ENCODE measurements at places on chromosomes 16 and 17. TPM values are rescaled to one million over a fixed set of nuclear protein-coding genes. Genes with fewer than 3 reads are reported as not detected.
A peak's percentile ranks its signal among the peaks of the same experiment; 100 is the strongest.

DNA sequence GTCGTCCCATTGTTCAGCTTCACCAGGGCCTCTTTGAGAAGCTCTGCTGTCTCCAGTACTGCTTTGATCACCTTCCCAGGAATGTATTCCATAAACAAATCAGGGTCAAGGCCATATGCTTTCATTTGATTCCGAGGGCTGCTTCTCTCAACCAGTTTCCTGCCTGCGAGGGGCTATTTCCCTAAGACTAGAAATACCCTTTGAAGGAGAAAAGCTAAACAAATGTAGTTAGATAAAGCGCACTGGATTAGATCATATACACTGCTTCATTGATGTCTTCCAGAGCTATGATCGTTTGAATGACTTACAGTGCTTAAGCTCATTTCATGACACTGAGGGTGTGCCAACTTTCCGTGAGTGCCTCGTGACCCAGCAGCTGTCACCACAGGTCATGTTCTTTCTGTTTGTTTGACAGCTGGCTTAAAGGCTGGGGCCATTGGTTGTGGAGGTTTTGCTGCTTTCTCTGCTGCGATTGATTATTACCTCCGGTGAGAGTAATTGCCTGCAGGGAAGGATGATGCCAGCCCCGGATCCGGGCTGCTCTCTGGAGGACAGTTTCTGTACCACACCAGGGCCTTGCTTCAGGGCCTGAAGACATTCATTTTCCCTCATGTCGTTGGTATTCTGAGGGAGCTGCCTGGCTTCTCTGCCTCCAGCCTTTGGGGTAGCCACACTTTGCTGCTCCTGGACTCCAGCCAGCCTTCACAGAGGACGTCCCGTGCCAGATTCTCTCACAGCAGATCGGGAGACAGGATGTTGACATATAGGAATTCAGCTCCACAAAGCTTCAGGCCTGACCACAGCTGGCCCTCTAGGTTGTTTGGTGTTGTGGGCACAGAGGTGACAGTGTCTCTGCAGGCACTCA is 3.9 kb downstream of the TIMM22 start:
- H3K4me3 ChIP-seq: no peak overlapping the region
- peak overlapping the region; percentile 9 for H3K27ac ChIP-seq
- DNase-seq: no peak
- H3K4me1 ChIP-seq: peaks cover 32% of the 10 kb centered on the region

GRCh38 chr16:11681556-11681955 is 13.3 kb downstream of the SNN start:
- no peak overlapping the region for H3K4me3 ChIP-seq
- DNase-seq: no peak
- no peaks in the 10 kb centered on the region for H3K27me3 ChIP-seq
- peaks cover 54% of the 10 kb centered on the region for H3K36me3 ChIP-seq
- H3K27ac ChIP-seq: no peak overlapping the region
- peaks cover 21% of the 10 kb centered on the region for H3K4me1 ChIP-seq

DNA sequence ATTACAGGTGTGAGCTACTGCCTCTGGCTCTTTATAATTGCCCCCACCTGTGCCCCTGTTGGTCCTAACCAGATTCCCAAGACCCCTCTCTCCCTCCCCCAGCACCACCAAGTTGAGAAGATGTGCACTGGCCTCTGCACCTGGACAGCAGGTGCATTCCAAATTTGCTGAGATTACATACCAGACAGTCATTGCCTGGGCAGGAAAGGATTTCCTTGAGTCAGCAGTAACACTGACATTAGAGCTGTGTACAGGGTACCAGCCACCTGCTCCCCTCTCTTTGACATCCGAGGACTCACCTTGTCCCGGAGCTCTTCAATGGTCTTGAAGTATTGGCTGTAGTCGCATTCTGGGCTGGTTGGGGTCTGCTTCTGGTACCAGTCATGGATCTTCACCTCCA is 659 bp downstream of the KRT15 start:
- H3K27ac ChIP-seq: no peak overlapping the region
- DNase-seq: no peak
- H3K36me3 ChIP-seq: no peaks in the 10 kb centered on the region
- H3K4me3 ChIP-seq: no peak overlapping the region
- H3K4me1 ChIP-seq: no peaks in the 10 kb centered on the region
- H3K27me3 ChIP-seq: no peaks in the 10 kb centered on the region

GRCh38 chr16:86854626-86855294 is 276.4 kb downstream of the FOXL1 start:
- H3K36me3 ChIP-seq: no peaks in the 10 kb centered on the region
- no peaks in the 10 kb centered on the region for H3K4me1 ChIP-seq
- H3K27ac ChIP-seq: no peak overlapping the region
- DNase-seq: no peak

- no peak overlapping the region for H3K27ac ChIP-seq
- DNase-seq: no peak
- H3K4me1 ChIP-seq: peaks cover 5% of the 10 kb centered on the region
- H3K4me3 ChIP-seq: no peak overlapping the region
- no peaks in the 10 kb centered on the region for H3K36me3 ChIP-seq
- no peaks in the 10 kb centered on the region for H3K27me3 ChIP-seq
Observed at GRCh38 chr16:23833960-23834685, 1.7 kb upstream of the PRKCB start.

- no peak overlapping the region for H3K4me3 ChIP-seq
- H3K27ac ChIP-seq: no peak overlapping the region
- no peak for DNase-seq
- H3K4me1 ChIP-seq: no peaks in the 10 kb centered on the region
Observed at GRCh38 chr16:88719267-88719932, 13.1 kb downstream of the CTU2 start.

GRCh38 chr16:10016752-10017151 is 165.5 kb downstream of the GRIN2A start:
- no peak overlapping the region for H3K4me3 ChIP-seq
- H3K27ac ChIP-seq: no peak overlapping the region
- peaks cover 2% of the 10 kb centered on the region for H3K27me3 ChIP-seq
- no peak for DNase-seq

DNA sequence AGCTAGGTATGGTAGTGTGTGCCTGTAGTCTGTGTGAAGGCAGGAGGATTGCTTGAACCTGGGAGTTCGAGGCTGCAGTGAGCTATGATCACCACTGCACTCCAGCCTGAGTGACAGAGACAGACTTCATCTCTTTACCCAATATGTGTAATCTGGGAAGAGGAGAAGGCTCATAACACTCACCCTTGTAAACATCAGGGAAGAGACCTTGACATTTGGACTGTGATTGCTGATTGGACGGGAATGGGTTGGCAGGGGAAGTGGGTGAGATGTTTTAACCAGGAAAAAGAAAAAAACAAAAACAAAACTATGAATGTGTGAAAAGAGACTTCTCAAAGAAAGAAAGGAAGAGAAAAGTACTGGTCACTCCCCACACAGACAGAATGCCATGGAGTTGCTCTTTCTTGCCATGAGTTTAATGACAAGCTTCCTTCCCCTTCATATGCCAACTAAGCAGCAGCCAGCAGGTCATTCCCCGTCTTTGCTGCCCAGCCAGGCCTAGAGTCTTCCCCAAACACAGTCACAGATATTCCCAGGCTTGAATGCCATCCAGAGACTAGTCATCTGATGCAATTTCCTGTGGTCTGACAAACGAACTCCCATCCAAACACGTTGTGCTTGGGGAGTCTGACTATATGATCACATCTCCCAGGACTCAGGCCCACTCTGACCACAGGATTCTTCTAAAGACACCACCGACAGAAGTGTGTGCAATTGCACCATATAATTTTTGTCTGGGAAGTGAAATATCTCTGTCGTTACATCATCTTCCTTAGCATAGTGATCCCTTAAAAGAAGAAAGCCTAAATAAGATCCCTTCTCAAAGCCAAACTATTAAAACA is 3.6 kb upstream of the XAF1 start:
- H3K27me3 ChIP-seq: no peaks in the 10 kb centered on the region
- H3K27ac ChIP-seq: peak overlapping the region; percentile 96
- no peak for DNase-seq
- H3K36me3 ChIP-seq: no peaks in the 10 kb centered on the region
- peaks cover 7% of the 10 kb centered on the region for H3K4me1 ChIP-seq

DNA sequence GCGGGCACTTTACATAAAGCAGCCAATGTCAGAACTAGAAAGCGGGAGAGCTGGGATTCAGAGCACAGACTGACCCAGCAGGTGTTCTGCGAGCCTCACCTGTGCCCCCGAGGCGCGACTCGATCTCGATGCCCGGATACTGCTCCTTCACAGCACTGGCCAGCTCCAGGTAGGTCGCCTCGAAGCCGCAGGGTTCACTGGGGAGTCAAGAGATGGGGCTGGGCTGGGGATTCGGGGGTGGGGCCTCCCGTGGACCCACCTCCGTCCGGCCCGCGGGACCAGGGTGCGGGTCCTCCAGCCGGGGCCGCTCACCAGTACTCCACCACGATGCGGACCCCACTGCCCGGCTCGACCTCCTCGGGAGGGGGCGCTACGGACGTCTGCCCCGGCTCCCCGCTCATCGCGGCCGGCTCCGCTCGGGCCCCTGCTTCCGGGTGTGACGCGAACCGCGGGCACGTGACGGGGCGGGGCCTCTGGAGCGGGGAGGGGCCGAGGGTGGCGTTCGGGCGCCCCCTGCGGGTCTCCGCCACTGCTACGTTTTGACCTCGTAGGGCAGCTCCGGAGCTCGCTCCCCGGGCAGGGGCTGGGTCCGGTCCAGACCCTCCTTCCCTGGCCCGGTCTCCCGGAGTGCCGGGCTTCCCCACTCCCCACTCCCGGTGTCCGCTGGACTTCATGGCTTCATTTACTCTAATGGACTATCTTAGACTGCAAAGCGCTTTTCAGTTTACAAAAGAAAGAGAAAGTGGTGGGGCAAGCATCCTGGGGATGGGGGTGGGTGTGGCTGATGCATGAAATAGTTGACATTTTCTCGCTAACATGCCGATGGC is at the start of gene MIEN1:
MIEN1 (minus strand) TSS at position 438 of the 827 bp plus-strand sequence; CDS start at position 401, 37 bp downstream.
- H3K27me3 ChIP-seq: no peaks in the 10 kb centered on the region
- peaks cover 6% of the 10 kb centered on the region for H3K4me1 ChIP-seq
- H3K27ac ChIP-seq: peak within 1 kb of the TSS; percentile 85
- peak; percentile 98 for DNase-seq

DNA sequence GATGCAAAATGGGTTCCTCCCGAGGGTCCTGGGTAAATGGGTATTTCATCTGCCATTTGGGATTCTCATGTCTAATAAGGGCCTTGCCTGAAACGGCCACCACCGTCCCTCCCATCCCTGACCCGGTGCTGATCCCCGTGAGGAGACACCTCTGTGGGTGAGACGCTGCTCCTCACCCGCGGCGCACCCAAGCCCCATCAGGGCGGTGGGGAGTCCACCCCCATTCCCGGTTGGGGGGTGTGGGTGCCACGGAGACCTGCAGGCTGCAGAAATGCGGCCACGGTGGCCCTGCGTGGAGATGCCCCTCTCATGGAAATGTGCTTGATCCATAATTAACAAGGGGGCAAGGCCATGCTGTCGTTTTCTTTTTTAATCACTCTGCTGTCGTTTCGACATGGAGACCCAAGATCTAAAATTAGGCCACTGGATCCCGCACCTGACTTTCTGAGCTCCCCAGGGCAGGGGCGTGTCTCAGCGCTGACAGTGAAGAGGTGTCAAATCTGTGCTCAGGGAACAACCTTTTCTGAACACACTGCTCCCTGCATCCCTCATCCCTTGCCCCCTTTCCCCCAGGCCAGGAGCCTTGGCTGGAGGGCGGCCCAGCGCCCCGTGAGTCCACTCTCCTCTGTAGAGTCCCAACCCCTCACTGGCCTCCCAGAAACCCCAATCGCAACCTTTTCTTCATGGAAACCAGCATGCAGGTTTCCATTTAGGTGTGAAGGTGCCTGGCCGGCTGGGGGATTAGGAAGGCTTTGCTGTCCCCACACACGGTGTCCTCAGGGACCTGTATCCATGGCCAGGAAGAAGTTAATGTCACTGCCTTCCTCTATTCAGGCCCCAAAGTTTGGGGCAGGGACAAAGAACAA is 38.9 kb downstream of the PEMT start:
- H3K4me1 ChIP-seq: peaks cover 26% of the 10 kb centered on the region
- H3K36me3 ChIP-seq: no peaks in the 10 kb centered on the region
- DNase-seq: no peak
- no peaks in the 10 kb centered on the region for H3K27me3 ChIP-seq
- no peak overlapping the region for H3K4me3 ChIP-seq
- no peak overlapping the region for H3K27ac ChIP-seq

GRCh38 chr16:64150193-64150592 is 971.7 kb downstream of the CDH11 start:
- no peak overlapping the region for H3K27ac ChIP-seq
- no peaks in the 10 kb centered on the region for H3K36me3 ChIP-seq
- no peaks in the 10 kb centered on the region for H3K27me3 ChIP-seq
- H3K4me1 ChIP-seq: no peaks in the 10 kb centered on the region
- H3K4me3 ChIP-seq: no peak overlapping the region

GRCh38 chr16:78641433-78641832 is 542.0 kb downstream of the WWOX start:
- no peaks in the 10 kb centered on the region for H3K27me3 ChIP-seq
- no peak overlapping the region for H3K27ac ChIP-seq
- DNase-seq: no peak

- H3K4me3 ChIP-seq: no peak overlapping the region
- H3K36me3 ChIP-seq: no peaks in the 10 kb centered on the region
- H3K27ac ChIP-seq: peak overlapping the region; percentile 33
- H3K27me3 ChIP-seq: no peaks in the 10 kb centered on the region
- H3K4me1 ChIP-seq: peaks cover 3% of the 10 kb centered on the region
Observed at GRCh38 chr17:73028299-73028755, 64.2 kb downstream of the SLC39A11 start.

GRCh38 chr17:55571095-55571494 is 59.8 kb upstream of the SMIM36 start:
- no peak overlapping the region for H3K4me3 ChIP-seq
- DNase-seq: no peak
- H3K4me1 ChIP-seq: peaks cover 9% of the 10 kb centered on the region
- H3K27ac ChIP-seq: no peak overlapping the region

- H3K4me3 ChIP-seq: no peak overlapping the region
- no peaks in the 10 kb centered on the region for H3K27me3 ChIP-seq
- H3K36me3 ChIP-seq: no peaks in the 10 kb centered on the region
- no peaks in the 10 kb centered on the region for H3K4me1 ChIP-seq
- H3K27ac ChIP-seq: no peak overlapping the region
- DNase-seq: no peak
Observed at GRCh38 chr17:50310455-50311111, 35.3 kb upstream of the XYLT2 start.

- no peak overlapping the region for H3K4me3 ChIP-seq
- no peaks in the 10 kb centered on the region for H3K27me3 ChIP-seq
- no peak for DNase-seq
- no peaks in the 10 kb centered on the region for H3K4me1 ChIP-seq
Observed at GRCh38 chr16:47486856-47487255, 25.7 kb downstream of the PHKB start.

DNA sequence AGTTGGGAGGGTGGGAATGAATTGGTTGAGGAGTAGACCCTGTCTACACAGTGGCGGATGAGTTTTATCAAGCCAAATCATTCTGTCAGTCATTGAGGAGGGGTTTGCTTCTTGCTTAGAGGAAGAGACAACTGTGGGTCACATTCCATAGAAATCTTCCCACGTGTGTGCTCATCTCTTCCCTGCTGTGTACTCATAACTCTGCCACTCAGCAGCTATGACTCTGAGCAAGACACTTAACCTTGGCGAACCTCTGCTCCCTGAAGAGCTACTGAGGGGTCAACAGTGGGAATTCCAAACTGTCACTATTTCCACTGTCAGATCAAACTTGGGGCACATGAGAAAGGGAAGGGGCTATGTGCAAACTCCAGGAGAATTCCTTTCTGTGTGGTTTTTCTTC is 72.6 kb upstream of the COX10 start:
- no peaks in the 10 kb centered on the region for H3K27me3 ChIP-seq
- H3K27ac ChIP-seq: no peak overlapping the region
- H3K4me1 ChIP-seq: peaks cover 12% of the 10 kb centered on the region
- H3K4me3 ChIP-seq: no peak overlapping the region
- no peaks in the 10 kb centered on the region for H3K36me3 ChIP-seq
- no peak for DNase-seq

The CCR7 gene
- 0.89 TPM for total RNA-seq

The TNFRSF17 gene
- total RNA-seq: 0.17 TPM

The CXCL16 gene
- 10.7 TPM for total RNA-seq

The ZNF263 gene
- 27.3 TPM for total RNA-seq

The NPEPPS gene
- 38.7 TPM for total RNA-seq
